ENCODE measurements at places on chromosomes 6 and 20.

GRCh38 chr20:1338801-1339200 is 9.9 kb upstream of the SDCBP2 start:
- DNase-seq = no peak

GRCh38 chr6:14440215-14440910 is 322.8 kb downstream of the CD83 start:
- no peak for DNase-seq

DNA sequence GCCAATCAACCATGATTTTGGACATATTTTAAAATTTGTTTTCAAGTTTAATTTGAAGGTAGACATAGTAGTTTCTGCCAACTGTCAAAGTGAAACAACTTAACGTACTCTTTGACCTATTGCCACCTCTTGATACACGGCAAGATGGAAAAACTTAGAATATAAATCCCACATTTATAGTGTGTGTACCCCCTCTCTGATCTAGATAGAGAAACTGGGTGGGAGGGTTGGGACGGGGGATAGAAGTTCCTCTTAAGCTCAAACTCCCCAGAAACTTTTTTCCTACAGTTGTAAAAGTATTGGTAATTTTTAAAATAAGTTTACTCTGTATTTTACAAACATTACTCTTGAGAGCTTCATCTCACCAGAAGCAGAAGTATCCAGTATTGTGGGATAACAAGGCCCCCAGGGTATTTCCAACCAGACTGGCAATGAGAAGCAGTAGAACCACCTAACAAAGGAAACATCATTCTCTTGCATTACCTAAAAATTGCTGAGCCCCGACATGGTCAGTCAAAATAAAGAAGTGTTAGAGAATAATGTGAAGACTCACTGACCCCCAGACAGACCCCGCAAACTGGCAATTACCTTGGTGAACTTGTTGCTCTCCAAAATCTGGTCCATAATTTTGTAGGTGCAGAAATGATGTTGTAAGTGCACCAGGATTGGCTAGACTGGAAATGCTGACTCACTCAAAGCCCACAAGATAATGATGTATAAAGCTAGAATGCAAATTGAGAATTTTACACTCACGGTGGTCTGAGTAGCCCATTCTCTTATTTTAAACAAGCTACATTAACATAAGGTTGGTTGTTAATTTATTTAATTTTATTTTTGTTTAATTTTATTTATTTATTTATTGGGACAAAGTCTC is 74.7 kb upstream of the TNFAIP3 start:
- DNase-seq = no peak

DNA sequence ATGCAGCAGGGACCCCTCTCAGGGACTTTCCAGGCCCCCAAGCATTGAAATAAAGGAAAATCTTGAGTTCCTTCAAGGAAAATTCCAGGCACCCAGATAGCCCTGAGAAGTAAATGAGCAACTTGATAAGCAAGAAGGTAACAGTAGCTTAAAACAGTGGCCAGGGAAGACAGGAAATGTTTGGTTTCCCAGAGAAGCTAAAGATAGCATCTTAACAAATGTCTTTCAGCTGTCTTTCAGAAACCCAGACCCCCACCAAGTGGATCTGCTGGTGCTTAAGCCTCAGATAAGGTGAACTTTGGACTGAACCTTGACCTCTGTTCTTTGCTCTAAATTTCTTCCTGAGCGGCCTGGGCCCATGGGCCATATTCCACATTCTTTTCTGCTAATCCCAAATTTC is 117.8 kb upstream of the CST7 start:
- no peak for DNase-seq

GRCh38 chr20:40814631-40814960 is 125.6 kb upstream of the MAFB start:
- DNase-seq = no peak

DNA sequence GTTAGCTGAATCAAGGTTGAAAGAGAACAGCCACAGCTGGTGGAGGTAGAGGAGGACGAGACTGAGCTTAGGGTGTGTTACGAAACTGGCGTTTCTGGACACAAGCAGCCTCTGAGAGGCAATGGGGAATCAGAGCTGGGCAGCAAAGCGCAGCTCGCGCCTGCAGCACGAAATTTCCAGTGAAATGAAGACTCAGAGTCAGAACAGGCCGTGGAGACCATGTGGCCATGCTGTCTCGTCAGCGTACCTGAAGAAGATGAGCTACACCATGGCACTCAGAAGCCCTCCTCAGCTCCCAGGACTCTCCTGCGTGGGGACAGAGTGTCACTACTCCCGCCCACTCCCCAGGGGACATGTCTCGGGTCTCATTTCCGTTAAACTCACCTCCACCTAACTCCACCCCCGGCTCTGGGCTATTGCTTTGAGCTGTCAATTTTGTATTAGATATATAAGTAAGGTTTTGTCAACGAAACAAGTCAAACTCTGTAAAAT is 256.9 kb downstream of the ERMARD start:
- no peak for DNase-seq

- DNase-seq = no peak
Measured at GRCh38 chr6:6711832-6712448, 123.4 kb downstream of the LY86 start.

GRCh38 chr6:110044096-110044495 is 66.0 kb downstream of the GPR6 start:
- no peak for DNase-seq

DNA sequence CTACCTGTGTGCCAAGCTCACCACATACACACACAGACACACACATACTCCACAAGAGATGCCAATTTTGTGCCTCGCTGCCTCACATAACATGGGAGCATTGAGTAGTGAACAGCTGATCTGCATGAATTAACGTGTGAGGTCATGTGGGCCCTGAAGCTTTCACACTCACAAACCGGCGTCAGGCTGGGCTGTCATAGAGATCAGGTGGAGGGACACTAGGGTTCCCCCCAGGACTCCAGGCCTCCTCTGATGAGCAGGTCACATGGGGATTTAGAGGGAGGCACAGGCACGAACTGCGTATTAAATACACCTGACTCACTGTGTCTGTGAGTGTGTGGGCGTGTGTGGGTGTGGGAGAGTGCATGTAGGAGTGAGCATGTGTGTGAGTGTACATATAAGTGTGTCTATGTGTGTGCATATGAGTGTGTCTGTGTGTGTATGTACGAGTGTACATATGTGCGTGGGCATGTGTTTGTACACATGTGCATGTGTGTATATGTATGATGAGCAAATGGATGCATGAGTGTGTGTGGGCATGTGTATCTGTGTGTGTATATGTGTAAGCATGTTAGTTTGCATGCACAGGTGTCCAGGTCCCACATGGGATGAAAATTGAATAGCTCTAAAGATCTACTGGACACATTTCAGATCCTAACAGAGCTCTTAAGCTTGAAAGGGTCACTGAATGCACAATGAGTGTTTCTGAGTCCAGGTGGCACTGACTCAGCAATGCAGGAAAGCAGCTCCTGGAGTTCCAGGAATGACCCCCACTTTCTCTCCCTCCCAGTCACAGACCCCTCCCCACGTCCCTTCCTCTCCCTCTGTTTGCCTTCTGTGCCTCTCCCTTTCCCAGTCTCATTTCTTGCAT is 336.6 kb downstream of the PREX1 start:
- no peak for DNase-seq

- no peak for DNase-seq
Measured at GRCh38 chr6:55469951-55470366, 109.0 kb downstream of the HMGCLL1 start.

DNA sequence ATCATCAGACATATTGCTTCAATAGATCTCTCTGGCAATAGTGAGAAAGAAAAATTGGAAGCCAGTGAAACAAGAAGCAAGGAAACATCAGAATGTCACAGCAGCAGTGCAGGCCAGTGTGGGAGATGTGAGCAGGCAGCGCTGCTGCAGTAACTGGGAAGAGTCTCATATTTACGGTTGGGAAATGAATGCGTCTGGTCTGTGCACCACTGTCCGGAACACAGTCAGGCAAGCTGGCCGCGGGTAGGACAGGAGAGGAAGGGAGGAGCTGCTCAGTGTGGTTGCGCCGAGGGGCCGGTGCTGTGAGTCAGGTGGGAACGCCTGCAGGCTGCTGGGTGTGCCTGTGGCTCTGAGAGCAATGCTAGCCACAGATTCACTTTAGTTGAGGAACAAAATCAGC is 6.4 kb upstream of the PSMG4 start:
- DNase-seq = no peak

DNA sequence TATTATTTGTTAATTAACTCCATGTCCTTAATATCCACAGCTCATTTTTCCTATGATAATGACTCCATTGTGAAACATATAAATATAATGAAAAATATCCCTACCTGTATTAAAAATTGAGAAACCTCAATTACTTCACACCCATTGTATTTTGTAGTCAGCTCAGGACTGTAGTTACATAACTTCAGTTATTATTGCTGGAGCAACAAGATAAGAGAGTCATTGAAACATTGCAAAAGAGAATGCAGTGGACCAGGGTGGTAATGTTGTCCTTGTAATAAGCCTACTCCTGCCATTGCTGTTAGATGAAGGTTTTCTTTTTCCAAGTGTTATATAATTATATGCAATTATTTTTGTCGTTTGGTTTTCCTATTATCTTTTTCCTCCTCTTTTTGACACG is 184.4 kb downstream of the PRL start:
- DNase-seq = no peak

DNA sequence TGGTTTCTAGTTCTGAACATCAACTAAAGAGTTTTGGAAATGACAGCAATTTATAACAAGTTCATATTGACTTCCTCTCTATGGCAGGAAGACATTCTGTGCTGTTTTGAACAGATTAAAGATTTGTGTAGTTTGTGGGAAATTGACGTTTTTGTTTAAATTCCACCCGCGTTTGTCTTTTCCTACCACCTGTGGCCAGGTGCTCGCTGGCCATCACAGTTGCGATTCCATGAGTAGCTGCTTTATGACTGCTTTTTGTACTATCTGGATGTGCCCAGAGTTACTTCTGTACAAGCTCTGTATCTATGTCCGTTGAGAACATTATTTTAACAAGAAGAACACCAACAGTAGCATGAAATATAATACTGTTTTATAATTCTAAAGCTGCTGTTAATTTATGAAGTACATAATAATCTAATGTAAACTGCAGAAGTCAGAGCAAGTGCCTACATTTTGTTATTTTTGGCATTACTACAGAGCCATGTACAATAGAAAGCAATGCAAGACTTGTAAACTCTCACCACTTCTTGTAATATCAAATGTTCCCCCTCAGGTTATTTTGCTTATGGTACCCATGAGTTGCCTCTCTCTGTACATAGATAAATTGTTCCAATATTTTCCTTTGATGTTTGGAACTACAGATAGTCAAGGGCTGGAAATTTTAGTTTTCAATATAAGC is 33.5 kb downstream of the ZBTB2 start:
- no peak for DNase-seq

- DNase-seq = no peak
Measured at GRCh38 chr6:144327081-144327480, 41.9 kb downstream of the UTRN start.

- DNase-seq = no peak
Measured at GRCh38 chr6:14757418-14757817, 488.5 kb upstream of the JARID2 start.

- DNase-seq = no peak
Measured at GRCh38 chr6:137272403-137272802, 53.2 kb upstream of the IFNGR1 start.

All from NCI-H1048 (cell line).